ENCODE measurements at places on chromosomes 13 and 19.

GRCh38 chr19:11856596-11857250, 8.2 kb downstream of the ZNF439 start:
- DNase-seq, result no peak

DNA sequence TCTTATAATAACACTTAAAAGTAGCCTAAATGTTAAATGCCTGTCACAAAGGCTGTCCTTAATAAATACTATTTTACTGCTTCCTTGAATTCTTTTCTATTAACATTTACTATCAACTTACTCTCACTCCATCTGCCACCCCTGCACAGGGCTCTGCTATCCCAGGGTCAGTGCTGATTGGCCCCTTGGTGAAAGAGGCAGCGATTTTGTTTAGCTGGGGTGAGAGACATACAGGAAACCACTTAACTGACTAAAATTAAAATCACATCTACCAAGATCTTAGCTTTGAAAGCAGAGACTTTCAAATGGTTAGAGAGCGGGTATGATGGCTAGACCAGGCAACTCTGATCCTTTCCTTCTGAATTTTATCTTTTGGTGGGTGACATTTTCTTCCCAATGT, 149.9 kb upstream of the HTR2A start:
- DNase-seq, result no peak

DNA sequence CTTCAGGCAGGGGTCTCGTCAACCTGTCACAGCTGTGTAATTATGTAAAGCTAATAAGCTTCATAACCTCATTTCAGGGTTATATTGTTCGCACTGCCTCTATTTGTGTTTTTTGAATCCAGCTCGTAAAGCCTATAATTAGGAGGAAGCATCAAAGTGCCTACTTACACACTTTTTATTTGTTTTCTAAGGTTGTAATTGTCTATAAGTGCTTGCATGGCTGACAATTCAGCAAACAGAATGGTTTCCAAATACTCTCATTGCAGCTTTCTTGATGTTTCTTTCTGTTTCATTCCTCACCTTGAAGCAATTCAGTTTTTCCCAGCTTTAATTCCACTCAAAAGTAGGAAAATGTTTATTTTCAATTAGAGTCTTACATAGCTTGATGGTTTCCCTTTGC, 336.3 kb downstream of the HS6ST3 start:
- DNase-seq, result no peak

- DNase-seq, result no peak
Measured at GRCh38 chr13:27076421-27076820, 95.2 kb downstream of the USP12 start.

GRCh38 chr13:71663431-71663830, 203.6 kb downstream of the DACH1 start:
- no peak for DNase-seq
